ENCODE measurements at places on chromosomes 11 and 22.
A peak's percentile ranks its signal among the peaks of the same experiment; 100 is the strongest.

GRCh38 chr11:61273178-61274078 is 21.7 kb downstream of the VWCE start:
- no peak for DNase-seq

- DNase-seq: no peak
Measured at GRCh38 chr11:8283465-8284230, 20.0 kb upstream of the LMO1 start.

DNA sequence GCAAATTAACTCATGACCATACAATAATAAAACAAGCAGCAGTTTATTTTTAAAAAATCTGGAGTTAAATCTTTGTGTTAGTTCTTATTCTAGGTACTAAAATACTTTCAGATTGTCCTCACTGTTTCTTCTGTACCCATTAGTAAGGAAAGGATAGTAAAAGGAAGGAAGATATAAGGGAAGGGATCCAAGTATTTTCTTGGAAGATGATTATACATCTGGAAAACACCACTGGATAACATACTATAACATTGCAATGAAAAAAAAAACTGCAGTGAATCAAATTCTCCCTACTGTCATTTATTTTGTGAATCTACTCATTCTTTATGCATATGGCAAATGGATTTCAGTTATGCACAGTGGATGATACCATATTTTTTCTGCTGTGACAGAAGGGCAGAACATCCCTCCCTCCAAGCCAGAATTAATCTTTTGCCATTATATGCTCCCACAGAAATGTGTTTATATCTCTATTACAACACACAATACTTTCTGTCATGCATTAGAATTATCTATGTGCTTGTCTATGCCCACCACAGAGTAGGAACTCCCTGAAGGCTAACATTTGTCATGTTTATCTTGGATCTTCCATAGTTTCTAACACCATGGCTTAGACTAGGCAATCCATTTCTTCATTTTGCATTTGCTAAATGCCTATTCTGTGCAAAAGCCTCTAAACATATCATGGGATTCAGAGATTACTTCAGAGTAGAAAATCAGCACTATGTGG is 282.3 kb upstream of the CTSC start:
- DNase-seq: no peak

DNA sequence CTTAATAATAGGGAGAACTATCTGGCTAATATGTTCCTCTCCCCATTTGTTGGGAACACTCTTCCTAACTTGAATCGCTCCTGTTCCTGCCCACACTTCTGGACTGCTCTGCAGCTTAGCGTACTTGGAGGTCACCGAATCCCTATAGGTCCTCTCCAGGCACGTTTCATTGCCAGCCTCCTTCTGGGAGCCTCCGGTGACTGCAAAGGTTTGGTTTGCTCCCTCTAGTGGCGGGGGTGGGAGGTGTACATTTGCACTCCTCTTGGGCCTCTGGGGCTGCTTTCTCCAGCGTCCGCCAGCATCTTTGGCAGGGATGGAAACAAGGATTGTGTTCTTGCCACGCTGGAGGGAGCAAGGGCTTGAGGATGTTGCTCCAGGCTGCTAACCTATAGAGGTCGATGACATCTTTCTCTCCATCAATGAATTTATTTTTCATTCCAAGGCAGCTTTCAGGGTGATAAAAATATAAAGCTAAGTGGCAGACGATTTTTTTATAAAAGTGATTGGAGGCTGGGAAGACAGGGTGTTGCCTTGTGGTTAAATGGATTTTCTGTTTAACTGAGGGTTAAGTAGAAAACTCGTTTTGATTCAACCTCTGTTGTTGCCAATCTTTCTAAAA is 48.7 kb downstream of the TSPAN18 start:
- DNase-seq: peak; percentile 60

DNA sequence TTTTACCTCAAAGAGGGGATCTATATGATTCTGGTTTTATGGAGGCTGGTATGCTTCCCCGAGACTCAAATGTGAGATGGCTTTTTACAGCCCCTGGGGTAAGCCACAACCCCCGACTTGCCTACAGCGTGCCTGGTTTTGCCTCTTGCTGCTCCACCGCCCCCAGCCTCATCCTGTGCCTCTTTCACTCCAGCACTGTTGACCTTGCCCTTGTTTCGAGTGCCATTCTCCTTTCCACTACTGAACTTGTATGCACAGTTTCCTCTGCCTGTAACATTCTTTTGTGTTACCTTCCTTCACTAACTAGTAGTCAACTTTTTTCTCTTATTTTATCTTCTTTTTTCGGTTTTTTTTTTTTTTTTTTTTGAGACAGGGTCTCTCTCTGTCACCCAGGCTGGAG is 219.0 kb upstream of the ZBED5 start:
- no peak for DNase-seq

GRCh38 chr22:29214232-29214631 is 8.5 kb downstream of the EMID1 start:
- DNase-seq: no peak

DNA sequence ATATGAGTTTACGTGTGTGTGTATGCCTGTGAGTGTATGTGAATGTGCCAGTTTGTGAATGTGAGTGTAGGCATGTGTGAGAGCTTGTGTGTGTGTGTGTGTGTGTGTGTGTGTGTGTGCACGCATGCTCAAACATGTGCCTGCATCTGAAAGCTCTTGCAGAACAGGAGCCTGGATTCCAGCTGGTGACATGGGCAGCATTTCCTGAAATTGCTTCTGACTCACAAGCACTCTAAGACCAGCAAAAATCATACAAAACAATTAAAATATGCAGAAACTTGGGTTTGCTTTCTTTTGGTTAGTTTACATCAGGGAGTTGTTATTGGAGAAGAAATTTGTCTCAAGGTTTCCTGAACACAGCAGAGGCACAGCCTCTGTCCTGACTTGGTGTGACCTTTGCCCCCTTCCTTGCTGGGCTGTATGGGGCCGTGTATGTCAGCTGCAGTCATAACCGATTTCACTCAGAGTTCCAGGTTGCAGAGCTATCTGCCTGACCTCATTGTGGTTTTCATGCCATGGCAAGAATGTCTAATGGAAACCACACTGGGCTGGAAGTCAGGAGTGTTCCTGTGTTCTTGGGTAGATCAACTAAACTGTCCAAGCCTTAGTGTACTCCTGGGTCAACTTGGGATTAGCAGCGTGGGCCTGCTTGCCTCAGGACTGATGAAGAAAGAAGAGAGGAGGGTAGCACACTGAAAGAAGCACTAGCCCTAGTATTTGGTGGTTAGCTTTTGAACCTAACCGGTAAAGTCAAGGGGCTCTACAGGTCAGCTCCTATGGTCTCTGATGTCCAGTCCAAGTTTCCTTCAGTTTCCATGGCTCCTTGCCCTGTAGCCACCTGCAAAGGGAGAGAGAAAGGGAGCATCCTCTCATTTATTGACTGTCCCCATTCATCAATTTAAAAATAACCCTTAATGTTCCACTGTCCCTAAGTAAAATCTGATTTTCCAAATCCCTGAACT is 143.7 kb downstream of the SNX19 start:
- no peak for DNase-seq

DNA sequence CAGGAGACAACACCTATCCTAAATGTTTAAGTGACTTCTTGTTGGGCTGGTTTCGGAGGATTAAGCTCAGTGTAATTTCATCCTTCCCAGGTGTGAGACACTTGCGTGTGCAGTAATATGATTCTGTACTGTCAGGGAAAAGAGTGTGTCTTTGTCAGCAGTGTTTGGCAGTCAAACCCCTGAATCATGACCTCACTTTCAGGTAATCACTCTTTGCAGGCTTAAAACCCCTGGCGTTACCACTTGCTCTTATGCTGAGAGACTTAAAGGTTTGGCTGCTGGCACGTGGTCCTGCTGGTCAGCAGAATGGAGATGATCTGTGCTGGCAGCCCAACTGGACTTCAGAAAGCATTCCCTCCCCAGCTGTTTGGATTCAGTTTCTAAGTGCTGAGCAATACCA is 56.1 kb downstream of the APIP start:
- DNase-seq: no peak

DNA sequence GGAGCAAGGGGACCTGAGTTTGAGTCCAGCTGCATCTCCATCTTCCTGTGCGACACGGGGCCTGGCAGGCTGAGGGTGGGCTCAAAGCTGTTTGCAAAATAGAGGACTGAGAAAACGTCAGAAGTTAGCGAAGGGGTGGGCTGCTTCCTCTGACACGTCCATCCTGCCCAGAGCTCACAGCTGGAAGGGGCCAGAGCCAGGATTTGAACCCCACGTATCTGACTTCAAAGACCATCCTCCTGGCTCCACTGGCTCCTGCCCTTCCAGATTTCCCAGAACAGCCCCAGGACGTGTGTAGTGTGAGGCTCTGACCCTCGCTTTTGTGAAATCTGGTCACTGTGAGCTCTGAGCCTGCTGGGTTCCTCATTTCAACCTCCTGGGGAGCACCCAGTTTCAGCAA is 56.3 kb downstream of the CD82 start:
- DNase-seq: no peak

DNA sequence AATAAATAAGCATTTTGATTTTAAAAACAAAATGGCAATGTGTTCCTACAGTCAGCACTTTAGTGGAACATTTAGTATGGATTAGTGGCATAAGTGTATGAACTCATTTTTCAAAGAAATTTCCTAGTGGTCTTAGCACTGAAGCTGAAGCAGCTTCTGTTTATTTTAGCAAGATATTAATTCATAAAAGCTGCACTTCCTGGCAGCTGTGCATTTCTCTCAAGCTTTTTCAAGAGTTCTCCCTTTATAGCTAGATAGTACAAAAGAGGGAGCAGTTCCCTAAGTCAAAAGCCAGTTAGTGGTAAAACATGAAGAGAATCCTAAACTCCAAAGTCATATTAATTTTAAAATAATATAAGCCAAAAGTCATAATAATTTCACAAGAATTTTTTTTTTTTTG is 1036.0 kb upstream of the CCDC90B start:
- no peak for DNase-seq

DNA sequence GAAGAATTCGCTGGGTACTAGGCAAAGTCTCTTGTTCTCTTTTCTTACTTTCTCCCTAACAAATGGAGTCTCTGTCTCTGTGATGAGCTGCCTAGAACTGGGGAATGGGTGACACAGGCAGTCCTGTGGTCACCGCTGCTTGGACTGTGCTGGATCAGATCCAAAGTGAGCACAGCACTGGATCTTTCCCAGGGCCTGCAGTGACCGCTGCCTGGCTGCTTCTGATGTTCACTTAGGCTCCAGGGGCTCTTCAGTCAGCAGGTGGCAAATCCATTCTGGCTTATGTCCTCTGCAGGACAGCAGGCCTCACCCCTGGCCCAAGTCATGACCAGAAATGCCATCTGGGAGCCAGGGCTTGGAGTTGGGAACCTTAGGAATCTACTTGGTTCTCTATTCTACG is 61.5 kb downstream of the EXT2 start:
- DNase-seq: no peak

DNA sequence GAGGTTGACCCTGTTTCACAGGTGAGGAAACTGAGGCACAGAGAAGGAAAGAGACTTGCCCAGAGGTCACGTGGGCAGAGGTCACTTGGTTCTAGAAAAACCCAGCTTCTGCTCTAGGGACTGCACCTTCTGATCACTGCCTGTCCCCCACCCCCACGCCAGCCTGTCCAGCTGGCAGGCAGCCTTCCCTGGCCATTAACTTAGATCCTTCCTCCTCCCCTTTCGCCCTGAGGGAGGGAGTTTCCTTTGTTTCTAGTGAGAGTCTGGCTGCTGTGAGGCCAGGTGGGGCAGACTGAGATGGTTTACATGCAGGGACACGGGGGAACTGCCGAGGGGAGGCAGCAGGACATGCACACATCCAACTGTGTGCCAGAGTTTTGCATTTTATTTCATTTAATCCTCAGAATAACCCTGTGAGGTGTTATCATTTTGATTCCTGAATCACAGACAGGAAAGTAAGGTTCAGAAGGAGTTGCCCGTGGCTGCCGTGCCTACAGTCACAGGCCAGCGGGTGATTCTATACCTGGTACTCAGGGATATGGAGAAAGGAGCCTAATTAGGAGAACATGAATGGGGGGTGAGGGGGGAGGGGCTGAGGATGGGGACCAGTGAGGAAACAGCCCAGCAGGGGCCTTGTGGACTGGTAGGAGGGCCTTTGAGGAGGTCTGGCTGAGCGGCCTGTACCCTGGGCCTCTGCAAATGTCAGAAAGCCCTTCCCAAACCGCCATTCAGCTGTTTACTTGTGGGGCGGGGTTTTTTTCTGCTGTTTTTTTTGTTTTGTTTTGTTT is 3.4 kb downstream of the FAM83F start:
- DNase-seq: peak; percentile 90

DNA sequence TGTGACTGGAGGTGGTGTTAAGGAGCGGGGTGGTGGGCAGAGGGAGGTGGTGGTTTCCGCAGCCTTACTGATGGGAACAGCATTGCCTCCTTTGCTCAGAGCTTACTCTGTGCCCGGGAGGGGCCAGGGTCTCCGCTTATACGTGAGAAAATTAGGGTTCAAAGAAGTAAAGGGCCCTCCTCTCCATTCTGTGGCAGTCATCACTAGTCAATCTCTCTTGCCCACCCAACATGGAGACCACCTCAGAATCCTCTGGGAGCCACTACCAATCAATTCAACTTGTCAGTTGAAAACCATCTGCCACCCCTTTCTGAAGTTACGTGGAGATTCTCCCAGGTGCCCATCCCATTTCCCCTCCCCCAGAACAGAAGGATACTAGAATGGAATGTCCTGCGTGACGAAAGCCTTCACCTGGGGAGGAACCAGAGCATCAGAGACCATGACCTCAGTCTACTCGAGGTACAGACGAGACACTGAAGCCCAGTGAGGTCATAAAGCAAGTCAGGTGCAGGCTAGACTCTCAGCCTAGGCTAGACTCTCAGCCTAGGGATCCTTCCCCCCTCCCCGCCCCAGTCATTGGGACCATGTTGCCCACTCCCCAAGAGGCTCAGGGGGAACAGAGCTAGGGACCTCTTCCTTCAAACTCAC is 2.0 kb downstream of the SELENOM start:
- DNase-seq: no peak

DNA sequence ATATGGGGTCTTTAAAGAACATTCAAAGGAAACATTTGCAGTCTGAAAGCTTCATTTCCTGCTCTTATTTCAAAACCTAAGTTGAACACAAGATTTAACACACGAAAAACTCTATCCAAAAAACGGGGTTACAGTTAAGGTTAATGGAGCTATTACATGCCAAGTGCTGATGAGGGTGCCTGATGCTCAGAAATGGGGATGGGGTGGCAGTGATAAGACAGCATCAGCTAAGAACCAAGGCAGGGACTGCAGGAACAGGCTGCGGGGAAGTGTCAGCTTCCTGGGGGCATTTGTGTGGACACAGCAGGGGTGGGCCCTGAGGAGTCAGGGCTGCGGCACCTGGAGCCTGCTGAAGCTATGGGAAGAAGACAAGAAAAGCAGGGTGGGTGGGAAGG is 12.2 kb downstream of the DGCR2 start:
- no peak for DNase-seq

DNA sequence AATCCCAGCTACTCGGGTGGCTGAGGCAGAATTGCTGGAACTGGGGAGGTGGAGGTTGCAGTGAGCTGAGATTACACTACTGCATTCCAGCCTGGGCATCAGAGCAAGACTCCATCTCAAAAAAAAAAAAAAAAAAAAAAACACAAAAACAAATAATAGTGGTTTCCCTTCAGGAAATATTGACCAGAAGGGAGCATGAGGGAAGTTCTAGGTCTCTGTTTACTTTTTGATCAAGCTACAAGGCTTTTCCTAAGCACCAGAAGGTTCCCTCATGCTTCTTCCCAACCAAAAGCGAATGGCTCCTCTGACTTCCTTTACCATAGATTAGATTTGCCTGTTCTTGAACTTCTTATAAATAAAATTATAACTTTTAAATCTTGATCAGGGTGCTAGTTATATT is 18.3 kb downstream of the MYO18B start:
- DNase-seq: no peak

Data from COLO829 (cell line).